ENCODE measurements at places on chromosomes 16 and 17. TPM values are rescaled to one million over a fixed set of nuclear protein-coding genes. Genes with fewer than 3 reads are reported as not detected.

GRCh38 chr17:77456951-77457548, 316.3 kb downstream of the SEC14L1 start:
- peaks cover 80% of the 10 kb centered on the region for H3K4me1 ChIP-seq
- peak overlapping the region; percentile 63 for H3K27ac ChIP-seq
- DNase-seq = no peak

GRCh38 chr16:55035956-55036355, 105.3 kb downstream of the IRX5 start:
- no peaks in the 10 kb centered on the region for H3K36me3 ChIP-seq
- H3K27me3 ChIP-seq = no peaks in the 10 kb centered on the region
- H3K4me1 ChIP-seq = no peaks in the 10 kb centered on the region
- no peak for DNase-seq
- no peak overlapping the region for H3K4me3 ChIP-seq

DNA sequence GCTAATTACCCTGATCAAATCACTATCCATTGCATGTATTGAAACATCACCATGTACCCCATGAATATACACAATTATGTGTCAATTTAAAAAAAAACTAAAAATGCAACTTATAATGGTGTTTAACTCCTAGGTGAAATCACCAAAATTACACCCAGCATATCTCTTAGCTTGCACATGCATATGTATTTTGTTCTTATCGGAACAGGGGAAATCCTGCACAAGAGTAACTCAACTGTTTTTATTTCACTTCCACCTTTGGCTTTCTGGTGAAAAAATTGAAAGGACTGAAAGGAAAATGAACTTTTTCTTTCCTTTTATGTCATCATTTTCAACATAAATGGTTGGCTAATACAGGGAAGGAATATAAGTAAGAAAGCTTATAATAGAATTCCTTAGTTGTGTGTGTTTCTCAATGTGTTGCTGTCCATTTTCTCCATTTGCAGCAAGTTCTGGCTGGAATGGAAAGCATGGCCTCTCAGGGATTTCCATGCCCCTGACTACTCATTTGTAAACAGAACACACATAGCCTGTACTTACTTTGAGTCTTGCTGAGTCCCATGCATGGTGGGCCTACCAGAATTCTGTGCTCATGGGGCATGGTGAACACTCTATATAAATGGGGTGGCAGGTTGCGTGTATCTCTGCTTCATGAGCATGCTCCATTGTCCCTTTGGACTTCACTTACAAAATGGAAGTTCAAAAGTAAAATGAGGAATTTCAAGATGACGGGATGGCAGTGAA, 462.0 kb downstream of the HS3ST3B1 start:
- peaks cover 5% of the 10 kb centered on the region for H3K36me3 ChIP-seq
- H3K4me3 ChIP-seq = no peak overlapping the region
- no peak for DNase-seq
- no peaks in the 10 kb centered on the region for H3K27me3 ChIP-seq
- no peak overlapping the region for H3K27ac ChIP-seq
- H3K4me1 ChIP-seq = no peaks in the 10 kb centered on the region

- H3K4me1 ChIP-seq = peaks cover 6% of the 10 kb centered on the region
- H3K4me3 ChIP-seq = no peak overlapping the region
Observed at GRCh38 chr16:49292413-49292812, 10.8 kb upstream of the CBLN1 start.

DNA sequence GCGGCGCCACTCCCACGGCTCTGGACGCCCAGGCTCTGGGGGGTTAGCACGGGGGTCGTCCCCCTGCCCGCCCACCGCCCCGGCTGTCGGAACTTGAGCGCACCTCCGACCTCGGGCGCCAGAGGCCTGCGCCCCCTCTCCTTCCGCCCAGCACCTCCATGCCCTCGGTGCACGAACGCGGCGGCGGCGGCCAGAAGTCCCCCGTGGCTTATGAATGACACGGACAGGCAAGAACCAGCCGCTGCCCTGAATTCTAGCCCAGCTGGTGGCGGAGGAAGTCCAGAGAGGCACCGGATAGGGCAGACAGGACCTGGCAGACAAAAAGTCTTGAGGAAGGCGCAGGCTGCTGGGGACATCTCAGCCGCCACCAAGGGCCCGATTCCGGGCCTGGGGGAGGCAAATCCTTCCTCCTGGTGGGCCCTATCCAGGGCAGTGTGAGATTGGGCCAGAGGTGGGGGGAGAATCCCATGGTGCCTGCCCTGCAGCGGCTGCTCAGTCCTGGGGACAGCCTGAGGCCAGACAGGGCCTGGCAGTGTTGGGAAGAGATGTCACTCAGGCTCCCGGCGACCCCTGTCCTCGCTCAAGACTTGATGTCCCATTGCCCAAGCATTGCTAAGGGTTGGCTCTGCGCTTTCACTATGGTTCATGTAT, 897 bp upstream of the CYGB start:
- peak overlapping the region; percentile 68 for H3K4me3 ChIP-seq
- peaks cover 52% of the 10 kb centered on the region for H3K27me3 ChIP-seq
- no peak overlapping the region for H3K27ac ChIP-seq
- H3K36me3 ChIP-seq = no peaks in the 10 kb centered on the region

DNA sequence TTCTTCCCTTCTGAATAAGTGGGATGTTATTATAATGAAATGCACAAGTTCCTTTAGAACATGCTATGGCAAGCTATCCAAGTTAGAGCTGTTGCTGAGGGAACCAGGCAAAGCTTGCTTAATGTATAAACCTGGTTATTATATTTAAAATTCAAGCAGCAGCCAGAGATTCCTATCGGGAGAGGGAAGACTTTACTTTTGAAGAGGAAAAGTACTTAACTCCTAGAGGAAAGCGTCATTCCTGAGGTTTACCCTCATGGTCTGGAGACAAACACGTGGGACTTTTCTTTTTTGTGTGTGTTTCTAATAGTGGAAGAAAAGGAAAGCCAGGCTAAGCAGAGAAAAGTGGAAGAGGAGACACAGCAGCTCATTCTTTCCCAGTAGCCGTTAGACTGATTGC, 39.9 kb upstream of the MYH10 start:
- peaks cover 22% of the 10 kb centered on the region for H3K4me1 ChIP-seq
- H3K36me3 ChIP-seq = no peaks in the 10 kb centered on the region
- H3K4me3 ChIP-seq = no peak overlapping the region
- H3K27ac ChIP-seq = no peak overlapping the region
- no peaks in the 10 kb centered on the region for H3K27me3 ChIP-seq

GRCh38 chr17:59607061-59607460, 12.6 kb upstream of the CLTC start:
- no peaks in the 10 kb centered on the region for H3K4me1 ChIP-seq
- no peak overlapping the region for H3K27ac ChIP-seq
- H3K27me3 ChIP-seq = no peaks in the 10 kb centered on the region
- H3K4me3 ChIP-seq = no peak overlapping the region

DNA sequence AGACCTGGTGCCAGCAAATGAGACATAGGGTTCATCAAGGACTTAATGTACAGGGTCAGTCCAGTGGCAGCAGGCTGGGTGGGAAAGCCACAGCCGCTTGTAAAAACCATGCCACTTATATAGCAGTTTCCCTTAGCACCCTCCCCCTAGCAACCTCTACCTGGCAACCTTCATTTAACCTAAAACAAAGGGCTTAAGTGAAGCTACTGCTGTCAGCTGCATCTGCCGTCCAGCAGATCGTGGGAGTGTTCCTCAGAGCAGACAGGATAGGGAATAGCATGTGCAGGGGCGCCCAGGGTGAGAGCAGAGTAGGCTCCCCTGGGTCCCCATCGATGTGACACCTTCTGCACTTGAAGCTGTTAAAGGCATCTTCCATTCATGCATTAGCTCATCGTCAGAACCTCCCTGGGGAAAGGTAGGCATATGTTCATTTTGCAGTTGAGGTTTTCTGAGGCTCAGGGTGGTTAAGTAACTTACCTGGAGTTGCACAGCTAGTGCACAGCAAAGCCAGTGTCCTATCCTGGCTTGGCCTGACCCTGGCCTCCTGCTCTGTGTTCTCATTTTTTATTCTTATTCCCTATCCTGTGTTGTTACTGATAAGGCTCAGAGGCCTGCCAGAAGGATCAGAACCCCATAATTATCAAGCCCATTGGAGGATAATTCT, 112.5 kb downstream of the SOCS1 start:
- no peak for DNase-seq
- H3K4me3 ChIP-seq = no peak overlapping the region
- H3K27me3 ChIP-seq = no peaks in the 10 kb centered on the region
- peaks cover 21% of the 10 kb centered on the region for H3K4me1 ChIP-seq
- no peak overlapping the region for H3K27ac ChIP-seq
- no peaks in the 10 kb centered on the region for H3K36me3 ChIP-seq

DNA sequence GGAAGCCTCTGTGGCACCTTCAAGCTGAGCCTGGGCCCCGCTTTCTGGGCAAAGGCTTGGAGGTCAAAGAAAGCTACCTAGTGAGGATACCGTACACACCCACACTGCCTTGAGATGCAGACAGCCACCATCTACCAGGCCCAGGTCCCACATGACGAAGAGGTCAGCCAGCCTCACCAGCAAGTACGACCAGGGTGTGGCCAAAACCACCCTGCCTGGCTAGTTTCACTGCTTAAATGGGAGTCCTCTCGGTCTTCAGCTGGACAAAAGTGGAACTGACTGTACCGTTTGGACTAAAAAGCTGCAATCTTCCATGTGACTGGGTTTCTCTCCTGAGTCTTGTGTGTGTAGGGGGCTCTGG, 21.6 kb downstream of the VASN start:
- peaks cover 48% of the 10 kb centered on the region for H3K4me1 ChIP-seq
- peak overlapping the region; percentile 90 for H3K27ac ChIP-seq
- H3K4me3 ChIP-seq = no peak overlapping the region
- H3K27me3 ChIP-seq = no peaks in the 10 kb centered on the region
- DNase-seq = no peak

DNA sequence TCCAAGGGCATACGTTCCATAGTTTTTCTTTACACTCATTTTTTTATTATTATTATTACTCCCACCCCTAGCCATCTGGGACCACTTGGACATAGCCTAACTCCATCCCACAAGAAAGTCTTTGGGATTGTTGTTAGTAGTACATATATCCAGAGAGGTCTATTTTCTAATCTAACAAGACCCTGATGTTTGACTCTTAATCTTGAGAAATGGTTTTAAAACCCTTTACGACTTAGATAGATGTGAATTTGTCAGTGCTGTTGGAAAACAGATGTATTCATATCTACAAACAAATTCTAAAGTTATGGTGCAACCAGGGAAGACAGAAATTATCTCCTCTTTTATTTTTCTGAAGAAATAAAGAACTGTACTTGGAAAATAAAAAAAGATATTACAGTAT, 197.8 kb downstream of the CDH11 start:
- H3K4me3 ChIP-seq = no peak overlapping the region
- peaks cover 4% of the 10 kb centered on the region for H3K4me1 ChIP-seq
- H3K27ac ChIP-seq = no peak overlapping the region
- peaks cover 18% of the 10 kb centered on the region for H3K36me3 ChIP-seq
- DNase-seq = no peak

DNA sequence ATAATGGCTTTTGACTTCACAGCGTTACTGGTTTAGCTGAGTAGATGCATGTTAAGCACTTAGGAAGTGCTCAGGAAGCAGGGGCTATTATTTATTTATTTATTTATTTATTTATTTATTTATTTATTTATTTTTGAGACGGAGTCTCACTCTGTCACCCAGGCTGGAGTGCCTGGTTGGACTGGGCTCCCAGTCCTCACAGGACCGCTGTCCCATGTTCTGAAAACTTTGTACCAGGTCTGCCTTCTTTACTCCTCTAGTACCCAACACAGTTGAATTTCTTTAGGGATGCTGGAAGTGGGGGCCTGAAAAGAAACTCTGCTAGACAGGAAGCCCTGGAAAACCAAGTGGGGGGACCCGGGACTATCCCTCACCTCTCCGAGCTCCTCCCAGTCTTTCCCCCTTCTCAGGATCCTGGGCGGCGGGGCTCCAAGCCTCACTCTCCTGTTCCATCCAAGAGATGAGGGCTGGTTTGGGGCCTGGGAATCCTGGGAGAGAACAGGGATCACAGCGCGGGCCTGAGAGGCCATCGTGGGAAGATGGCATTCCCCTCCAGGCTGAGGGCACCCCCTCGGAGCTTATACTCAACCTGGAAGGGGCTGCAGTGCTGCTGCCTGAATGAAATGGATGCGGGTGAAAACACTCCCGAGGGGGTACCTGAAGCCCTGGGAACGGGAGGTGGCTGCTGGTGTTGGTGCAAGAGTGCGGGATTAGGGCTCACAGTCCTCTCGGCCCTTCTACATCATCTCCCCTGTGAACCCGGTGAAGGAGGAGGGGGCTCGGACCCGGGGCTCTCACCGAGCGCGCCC, 674 bp downstream of the ZNF688 start:
- H3K27ac ChIP-seq = peak overlapping the region; percentile 45
- DNase-seq = peak; percentile 40
- peaks cover 15% of the 10 kb centered on the region for H3K4me1 ChIP-seq

GRCh38 chr16:30004424-30004776, 6.4 kb downstream of the DOC2A start:
- H3K36me3 ChIP-seq = peaks cover 9% of the 10 kb centered on the region
- H3K4me1 ChIP-seq = peaks cover 19% of the 10 kb centered on the region
- no peak overlapping the region for H3K27ac ChIP-seq
- DNase-seq = no peak
- no peak overlapping the region for H3K4me3 ChIP-seq

DNA sequence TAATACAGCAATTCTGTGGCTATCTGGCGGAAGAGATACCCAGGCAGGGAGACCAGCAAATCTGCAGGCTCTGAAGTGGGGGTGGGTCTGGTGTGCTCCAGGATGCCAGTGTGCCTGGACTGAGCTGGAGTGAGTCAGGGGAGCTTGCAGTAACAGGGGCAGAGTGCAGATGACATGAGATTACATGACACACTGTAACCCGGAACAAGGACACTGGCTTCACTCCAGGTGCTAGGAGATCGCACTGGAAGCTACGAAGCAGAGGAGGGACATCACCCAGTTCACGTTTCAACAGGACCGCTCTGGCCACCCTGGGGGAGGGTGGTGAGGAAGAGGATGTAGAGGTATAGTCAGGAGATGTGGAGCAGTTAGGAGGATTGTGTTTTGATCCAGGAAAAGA, 475.6 kb downstream of the CDH13 start:
- H3K4me3 ChIP-seq = no peak overlapping the region
- peaks cover 26% of the 10 kb centered on the region for H3K36me3 ChIP-seq
- no peaks in the 10 kb centered on the region for H3K27me3 ChIP-seq
- no peaks in the 10 kb centered on the region for H3K4me1 ChIP-seq

DNA sequence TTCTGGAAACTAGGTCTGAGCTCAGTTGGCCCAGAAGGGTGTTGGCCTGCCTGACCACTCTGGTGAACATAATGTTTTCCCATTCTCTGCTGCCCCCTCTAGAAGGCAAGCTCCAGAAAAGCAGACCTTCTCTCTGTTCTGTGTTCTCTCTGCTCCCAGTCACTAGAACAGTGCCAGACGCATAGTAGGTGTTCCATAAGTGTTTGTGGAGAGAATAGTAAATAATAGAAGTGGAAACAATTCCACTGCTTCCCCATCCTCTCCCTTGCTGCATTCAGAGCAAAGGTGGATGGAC, 32.2 kb upstream of the ETV4 start:
- H3K36me3 ChIP-seq = no peaks in the 10 kb centered on the region
- H3K4me3 ChIP-seq = no peak overlapping the region
- no peak for DNase-seq

The LGALS3BP gene
- 86.9 TPM for total RNA-seq

The UNC45B gene
- total RNA-seq = 0.16 TPM

The ITGB4 gene
- total RNA-seq = 10.6 TPM

The CYBC1 gene
- 71.7 TPM for total RNA-seq

The FOXN1 gene
- total RNA-seq = not detected

All from WTC11 (cell line).